ENCODE measurements at places on chromosomes 12 and 14. TPM values are rescaled to one million over a fixed set of nuclear protein-coding genes. Genes with fewer than 3 reads are reported as not detected.

Gene GLI1
- 4.2 TPM for total RNA-seq

DNA sequence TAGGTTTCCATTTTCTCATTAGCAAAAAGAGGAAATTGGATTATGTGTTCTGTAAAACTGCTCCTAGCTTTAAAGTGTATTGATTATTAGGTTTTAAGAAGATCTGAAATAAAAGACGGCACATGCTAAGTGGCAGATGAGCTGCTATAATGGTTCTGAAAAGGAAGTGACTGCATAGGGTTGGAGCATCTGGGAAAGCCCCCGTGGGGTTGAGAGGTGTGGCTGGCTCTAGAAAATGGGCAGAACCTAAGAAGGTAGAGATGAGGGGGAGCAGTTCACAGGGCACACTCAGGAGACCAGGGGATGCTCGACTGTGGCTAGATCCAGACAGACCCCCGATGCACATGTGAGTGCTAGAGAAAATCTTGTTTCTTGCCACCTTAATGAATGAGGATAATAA lies 1.9 kb downstream of the IFNG-AS1 start:
- no peak for DNase-seq

- no peak for DNase-seq
Measured at GRCh38 chr14:49194067-49194466, 392.1 kb downstream of the RPS29 start.

GRCh38 chr14:99273766-99274345 lies 1.9 kb upstream of the BCL11B start:
- no peak for DNase-seq

Gene LGMN
- 100 TPM for total RNA-seq

- no peak for DNase-seq
Measured at GRCh38 chr12:58306266-58307000, 365.1 kb downstream of the ATP23 start.

DNA sequence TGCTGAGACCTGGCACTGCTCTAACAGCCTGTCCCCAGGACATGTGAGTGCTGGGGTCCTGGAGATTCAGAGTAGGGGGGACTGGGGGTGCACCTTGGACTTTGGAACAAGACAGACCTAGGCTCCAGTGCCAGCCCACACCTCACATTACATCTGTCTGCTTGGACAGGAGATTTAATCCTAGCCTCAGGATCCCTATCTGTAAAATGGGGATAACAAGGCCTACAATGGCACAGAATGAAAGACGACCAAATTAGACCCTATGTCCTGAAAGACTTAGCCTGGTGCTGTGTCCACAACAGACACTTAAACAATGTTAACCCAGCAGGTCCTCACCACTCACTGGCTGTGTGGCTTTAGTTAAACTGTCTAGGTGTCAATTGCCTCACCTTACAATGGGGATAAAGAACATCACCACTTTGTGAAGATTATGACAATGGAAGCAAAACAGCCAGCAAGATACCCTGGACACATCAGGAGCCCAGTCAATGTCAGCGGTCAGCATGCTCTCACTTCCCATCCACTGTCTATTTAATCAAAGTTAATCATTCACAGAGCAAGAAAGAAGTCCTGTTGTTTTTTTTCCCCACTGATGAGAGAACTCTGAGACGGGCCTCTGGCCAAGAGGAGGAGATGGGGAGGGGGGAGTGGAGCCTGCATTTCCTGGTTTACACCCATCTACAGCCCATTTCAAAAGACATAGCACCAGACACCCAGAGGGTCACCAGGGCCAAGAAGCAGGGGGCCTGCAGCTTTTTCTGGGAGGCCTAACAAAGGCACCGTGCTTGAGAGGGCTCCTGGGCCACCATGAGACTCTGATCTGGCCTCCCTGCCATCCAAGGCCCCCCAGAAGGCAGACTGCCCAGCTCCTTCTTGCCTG lies 40.6 kb downstream of the ACTN1 start:
- DNase-seq, result no peak

- DNase-seq, result no peak
Measured at GRCh38 chr12:107219301-107219700, 126.0 kb upstream of the CRY1 start.

Data from ureter (tissue), 1 donor.